ENCODE measurements at places on chromosomes 1 and 21.

DNA sequence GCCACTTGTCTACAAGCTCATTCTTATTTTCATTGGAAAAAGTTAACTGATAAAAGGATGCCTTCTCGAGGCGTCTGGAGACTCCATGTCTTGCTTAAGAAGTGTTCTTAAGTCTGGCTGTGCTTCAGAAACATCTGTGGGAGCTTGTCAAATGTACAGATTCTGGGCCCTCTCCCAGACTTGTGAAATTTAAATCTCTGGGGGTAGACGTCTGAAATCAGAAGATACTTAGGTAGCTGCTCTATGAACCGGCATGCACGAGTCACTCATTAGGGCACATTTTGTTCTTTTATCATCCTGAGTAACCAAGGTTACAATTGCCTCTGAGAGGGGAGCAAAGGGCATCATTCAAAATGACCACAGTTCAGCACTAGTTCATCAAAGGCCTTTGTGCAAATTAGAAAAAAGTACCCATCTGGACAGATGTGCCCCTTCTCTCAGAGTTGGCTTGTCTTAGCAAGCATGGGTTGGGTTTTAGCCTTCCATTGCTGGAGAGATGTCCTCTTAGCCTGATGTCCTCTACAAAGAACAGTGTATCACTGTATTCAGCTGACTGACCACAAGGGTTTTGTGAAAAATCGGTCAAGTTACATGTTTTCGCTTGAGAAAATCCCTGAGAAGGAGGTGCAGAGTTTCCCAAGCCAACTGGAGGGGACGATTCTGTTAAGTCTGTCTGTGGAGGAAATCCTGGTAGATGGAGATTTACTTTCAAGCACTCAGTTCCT, 156.9 kb downstream of the ASTN1 start:
- no peaks in the 10 kb centered on the region for H3K27me3 ChIP-seq
- no peak overlapping the region for H3K27ac ChIP-seq
- no peak overlapping the region for H3K4me3 ChIP-seq
- DNase-seq = no peak
- no peaks in the 10 kb centered on the region for H3K36me3 ChIP-seq

- no peak for DNase-seq
- H3K27me3 ChIP-seq = no peaks in the 10 kb centered on the region
- no peaks in the 10 kb centered on the region for H3K36me3 ChIP-seq
- H3K27ac ChIP-seq = no peak overlapping the region
Measured at GRCh38 chr1:7224081-7224534, 438.9 kb downstream of the CAMTA1 start.

GRCh38 chr1:97160818-97161217, 439.2 kb downstream of the PTBP2 start:
- H3K4me1 ChIP-seq = no peaks in the 10 kb centered on the region
- no peak overlapping the region for H3K27ac ChIP-seq
- H3K27me3 ChIP-seq = no peaks in the 10 kb centered on the region
- H3K36me3 ChIP-seq = no peaks in the 10 kb centered on the region
- no peak overlapping the region for H3K4me3 ChIP-seq
- no peak for DNase-seq

DNA sequence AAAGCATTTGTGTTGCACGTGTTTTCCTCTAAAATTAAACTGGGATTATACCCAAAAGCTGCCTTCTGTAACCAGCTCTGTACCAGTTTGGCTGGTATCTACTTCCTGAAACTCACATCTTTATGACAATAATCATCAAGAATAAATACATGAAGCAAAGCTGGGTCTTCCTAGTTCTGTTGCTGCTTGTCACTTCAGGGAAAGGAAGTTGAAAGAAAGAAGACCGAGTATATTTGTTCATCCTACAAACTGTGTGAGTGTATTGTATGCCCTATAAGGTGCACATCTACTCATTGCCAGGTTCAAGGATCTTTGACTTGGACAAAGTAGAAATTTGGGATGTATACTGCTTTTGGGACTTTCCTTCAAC, 29.1 kb upstream of the IFNGR2 start:
- H3K36me3 ChIP-seq = no peaks in the 10 kb centered on the region
- no peaks in the 10 kb centered on the region for H3K27me3 ChIP-seq
- no peaks in the 10 kb centered on the region for H3K4me1 ChIP-seq

DNA sequence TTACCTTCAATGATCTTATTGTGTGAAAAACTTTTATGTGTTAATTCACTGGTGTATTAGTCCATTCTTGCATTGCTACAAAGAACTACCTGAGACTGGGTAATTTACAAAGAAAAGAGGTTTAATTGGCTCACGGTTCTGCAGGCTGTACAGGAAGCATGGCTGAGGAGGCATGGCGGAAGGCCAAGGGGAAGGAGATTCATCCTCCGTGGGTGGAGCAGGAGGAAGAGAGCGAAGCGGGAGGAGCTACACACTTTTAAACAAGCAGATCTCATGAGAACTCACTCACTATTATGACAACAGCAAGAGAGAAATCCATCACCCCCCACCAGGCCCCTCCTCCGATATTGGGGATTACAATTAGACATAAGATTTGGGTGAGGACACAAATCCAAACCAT, 44.2 kb upstream of the RGS7 start:
- no peaks in the 10 kb centered on the region for H3K36me3 ChIP-seq
- no peaks in the 10 kb centered on the region for H3K27me3 ChIP-seq
- no peak overlapping the region for H3K4me3 ChIP-seq
- DNase-seq = no peak
- no peak overlapping the region for H3K27ac ChIP-seq

GRCh38 chr1:220786057-220786336, 716 bp upstream of the MTARC1 start:
- no peaks in the 10 kb centered on the region for H3K36me3 ChIP-seq
- no peak for DNase-seq
- H3K4me3 ChIP-seq = peak overlapping the region; percentile 35

DNA sequence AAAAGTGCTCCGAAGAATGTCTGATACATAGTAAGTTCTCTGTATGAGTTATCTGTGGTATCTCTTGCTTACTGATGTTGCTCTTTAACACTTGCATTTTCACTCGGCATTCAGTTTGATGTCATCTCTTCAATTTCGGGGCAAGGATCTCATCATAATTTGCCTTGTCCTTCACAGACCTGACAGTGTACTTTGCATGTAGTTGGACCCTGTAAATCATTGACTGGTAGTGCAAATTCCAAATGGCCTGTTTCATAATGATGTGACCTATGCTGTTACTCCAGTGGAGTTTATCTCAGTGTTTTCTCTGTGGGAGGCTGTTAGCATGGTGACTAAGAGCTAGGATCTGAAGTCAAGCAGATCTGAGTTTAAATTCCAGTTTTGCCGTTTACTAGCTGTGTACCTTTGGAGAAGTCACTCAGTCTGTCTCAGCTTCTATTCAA, 34.2 kb upstream of the ABCD3 start:
- H3K27me3 ChIP-seq = no peaks in the 10 kb centered on the region
- H3K4me1 ChIP-seq = no peaks in the 10 kb centered on the region
- H3K27ac ChIP-seq = no peak overlapping the region
- no peak overlapping the region for H3K4me3 ChIP-seq
- DNase-seq = no peak

Data from breast epithelium (tissue), 4 donors.